ENCODE measurements at places on chromosomes 1 and 21.

- no peak for DNase-seq
Measured at GRCh38 chr1:183632114-183632513, 3.5 kb downstream of the ARPC5 start.

DNA sequence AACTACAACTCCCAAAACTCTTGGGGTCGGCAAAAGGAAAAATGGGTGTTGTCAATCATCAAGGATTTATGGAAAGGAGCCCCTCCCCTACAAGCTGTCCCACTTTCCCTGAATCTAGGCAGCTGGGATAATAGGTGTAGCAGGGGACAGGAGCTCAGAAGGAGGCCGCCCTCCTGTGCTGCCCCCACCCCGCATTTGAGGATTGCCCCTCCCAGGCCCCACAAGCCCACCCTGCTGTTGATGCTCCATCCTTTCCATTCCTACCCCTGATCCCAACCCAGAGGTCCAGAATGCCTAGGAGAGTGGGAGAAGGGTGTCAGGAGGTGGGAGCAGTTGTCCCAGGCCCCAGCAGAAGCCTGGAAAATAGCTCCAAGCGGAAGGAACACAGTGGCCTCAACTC lies 1.9 kb upstream of the MRPL24 start:
- DNase-seq: no peak

DNA sequence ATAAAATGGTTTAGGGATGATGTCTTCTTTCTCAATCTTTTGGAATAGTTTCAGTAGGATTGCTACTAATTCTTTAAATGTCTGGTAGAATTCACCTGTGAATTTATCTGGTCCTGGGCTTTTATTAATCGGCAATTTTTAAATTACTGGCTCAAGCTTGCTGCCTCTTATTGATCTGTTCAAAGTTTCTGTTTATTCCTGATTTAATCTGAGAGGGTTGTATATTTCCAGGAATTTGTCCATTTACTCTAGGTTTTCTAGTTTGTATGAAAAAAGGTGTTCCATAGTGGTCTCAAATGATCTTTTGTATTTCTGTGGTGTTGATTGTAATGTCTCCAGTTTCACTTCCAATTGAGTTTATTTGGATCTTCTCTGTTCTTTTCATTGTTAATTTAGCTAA lies 617.8 kb downstream of the LTN1 start:
- DNase-seq: no peak

- DNase-seq: no peak
Measured at GRCh38 chr1:20070357-20070756, 363 bp downstream of the PLA2G5 start.
